HTR-8/SVneo (cell line): ENCODE measurements at places on chromosomes 7 and 10.
A peak's percentile ranks its signal among the peaks of the same experiment; 100 is the strongest.

GRCh38 chr10:113130014-113130641 lies 180.1 kb downstream of the TCF7L2 start:
- no peak for DNase-seq

DNA sequence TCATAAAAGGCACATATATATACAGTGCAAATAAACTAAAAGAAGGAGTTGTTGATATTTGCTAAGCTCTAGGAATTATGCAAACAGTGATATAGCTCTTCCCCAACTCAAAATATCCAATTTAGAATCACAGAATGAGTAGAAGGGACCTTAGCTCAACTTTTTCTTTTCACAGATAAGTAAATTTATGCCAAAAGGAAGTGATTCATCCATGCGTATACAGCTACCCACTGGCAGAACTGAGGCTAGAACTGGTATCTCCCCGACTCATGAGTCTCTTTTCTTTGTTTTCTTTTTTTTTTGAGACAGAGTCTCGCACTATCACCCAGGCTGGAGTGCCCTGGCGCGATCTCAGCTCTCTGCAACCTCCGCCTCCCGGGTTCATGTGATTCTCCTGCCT lies 54.2 kb upstream of the SVIL start:
- peak; percentile 47 for DNase-seq

GRCh38 chr10:122075171-122075570 lies 86.2 kb downstream of the TACC2 start:
- no peak for DNase-seq

GRCh38 chr10:44240584-44241205 lies 144.2 kb downstream of the CXCL12 start:
- no peak for DNase-seq

- DNase-seq = no peak
Observed at GRCh38 chr7:149616898-149617297, 119.3 kb upstream of the ZNF746 start.

DNA sequence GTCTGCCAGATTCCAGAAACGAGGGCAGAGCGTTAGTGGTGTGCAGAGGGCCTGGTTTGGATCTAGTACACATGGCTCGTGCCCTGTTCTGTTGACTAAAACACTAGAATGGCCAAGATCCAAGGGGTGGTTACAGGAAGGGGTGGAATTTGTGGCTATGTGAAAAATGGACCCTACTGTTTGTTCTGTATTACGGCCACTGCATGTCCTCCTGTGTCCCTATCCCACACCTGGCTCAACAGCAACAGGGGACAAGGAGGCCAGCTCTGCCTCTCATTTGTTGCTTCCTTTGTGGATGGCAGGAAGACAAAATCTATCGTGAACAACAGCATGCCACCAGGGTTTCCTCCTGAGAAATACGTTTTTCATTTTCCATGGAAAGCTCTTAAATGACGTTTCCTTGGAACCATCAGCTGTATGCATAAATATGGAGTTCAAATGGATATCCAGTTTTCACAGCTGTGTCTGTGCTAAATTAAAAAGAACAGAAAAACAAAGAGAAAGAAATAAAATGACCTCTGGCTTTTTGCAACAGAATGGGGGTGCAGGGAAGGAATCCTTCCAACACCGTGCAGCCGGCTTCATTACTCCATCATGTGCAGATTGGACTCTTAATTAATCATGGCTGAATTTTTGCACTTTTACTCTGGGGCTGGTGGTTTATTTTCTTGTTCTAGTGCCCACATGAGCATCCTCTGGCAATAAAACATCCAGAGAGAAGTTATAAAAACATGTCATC lies 318.9 kb downstream of the CXCL12 start:
- DNase-seq = no peak

DNA sequence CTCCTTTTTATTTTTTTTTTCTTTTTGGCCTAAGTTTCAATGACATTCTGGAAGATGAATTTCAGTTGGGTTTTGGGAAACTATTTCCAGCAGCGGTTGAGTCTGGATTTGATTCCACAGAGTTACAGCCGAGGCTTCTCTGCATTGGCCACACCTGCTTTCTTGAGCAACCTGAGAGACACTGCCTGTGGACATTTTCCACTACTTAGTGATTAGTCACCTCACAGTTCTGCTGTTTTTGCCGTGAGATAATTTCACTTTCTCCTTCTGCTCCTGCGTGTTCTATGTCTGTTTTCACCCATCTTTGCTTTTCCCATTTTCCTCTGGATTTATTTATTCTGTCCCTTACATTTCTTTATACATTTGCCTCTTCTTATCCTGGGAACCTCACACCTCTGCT lies 243.0 kb downstream of the BICC1 start:
- DNase-seq = no peak

- DNase-seq = no peak
Observed at GRCh38 chr10:128147064-128147463, 20.8 kb upstream of the MKI67 start.

DNA sequence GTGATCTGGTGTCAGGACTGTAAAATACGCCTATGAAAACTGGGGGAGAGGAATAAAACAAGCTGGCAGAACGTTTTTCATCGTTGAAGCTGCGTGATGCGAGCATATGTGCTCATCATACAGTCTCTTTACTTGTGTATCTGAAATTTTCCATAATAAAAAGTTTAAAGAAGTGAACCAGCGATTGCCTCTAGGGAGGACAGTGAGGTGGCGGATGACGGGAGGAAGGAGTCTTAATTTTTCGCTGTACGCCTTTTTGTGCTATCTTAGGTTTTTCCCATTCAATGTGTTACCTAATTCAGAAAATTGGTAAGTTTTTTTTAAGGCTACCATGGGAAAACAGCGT lies 891 bp upstream of the WAPL start:
- no peak for DNase-seq

- no peak for DNase-seq
Observed at GRCh38 chr10:133309720-133310398, 1.1 kb downstream of the ZNF511 start.

- no peak for DNase-seq
Observed at GRCh38 chr7:131581241-131582051, 25.0 kb upstream of the PODXL start.

DNA sequence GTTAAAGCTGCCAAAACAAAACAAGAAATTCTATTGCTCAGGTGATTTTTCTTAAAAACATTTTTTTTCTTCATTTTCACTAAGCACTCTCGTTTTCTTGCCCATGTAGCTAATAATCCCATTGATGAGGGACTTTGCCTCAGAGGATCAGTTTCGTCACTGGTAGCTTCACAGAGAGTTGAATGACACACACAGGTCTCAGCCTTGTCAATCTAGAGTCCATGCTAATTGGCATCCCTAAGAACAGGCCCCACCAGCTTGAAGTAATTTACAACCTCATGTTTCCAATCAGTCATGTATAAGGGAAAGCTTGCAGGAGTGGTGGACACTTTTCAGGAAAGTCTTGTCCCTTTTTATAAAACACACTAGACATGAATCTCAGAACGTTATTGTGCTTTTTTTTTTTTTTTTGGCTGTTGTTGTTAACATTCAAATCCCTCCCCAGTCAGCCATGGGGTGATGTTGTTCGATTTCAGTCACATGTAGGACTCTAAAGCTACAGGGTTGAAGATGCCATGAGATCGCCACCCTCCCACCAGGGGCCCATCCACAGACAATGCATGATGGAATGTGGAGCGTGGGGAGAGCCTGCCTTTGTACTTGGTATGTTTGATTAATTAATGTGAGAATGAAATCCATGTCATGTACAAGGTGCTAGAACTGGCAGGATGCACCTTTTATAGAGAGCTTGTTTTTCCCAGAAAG lies 232.4 kb upstream of the FZD8 start:
- DNase-seq = no peak

GRCh38 chr10:44986670-44987069 lies 8.1 kb upstream of the DEPP1 start:
- no peak for DNase-seq

DNA sequence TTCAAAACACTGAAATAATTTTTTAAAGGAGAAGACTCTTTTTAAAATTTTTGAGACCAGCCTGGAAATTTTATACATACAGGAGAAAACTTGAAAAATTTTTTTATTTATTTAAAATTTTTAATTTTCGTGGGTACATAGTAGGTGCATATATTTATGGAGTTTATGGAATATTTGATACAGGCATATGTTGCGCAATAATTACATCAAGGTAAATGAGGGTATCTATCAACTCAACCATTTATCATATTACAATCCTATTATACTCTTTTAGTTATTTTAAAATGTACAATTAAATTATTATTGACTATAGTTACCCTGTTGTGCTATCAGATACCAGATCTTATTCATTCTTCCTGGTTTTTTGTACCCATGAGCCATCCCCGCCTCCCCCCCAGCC lies 75.1 kb downstream of the AHCYL2 start:
- no peak for DNase-seq

GRCh38 chr10:80408242-80409101 lies at the start of gene PRXL2A:
Gene PRXL2A (plus strand): TSS chr10:80408551. CDS start chr10:80420468, 11,917 bp downstream.
- peak; percentile 85 for DNase-seq

GRCh38 chr10:116669832-116670644 lies 49.3 kb downstream of the PNLIPRP2 start:
- DNase-seq = no peak

DNA sequence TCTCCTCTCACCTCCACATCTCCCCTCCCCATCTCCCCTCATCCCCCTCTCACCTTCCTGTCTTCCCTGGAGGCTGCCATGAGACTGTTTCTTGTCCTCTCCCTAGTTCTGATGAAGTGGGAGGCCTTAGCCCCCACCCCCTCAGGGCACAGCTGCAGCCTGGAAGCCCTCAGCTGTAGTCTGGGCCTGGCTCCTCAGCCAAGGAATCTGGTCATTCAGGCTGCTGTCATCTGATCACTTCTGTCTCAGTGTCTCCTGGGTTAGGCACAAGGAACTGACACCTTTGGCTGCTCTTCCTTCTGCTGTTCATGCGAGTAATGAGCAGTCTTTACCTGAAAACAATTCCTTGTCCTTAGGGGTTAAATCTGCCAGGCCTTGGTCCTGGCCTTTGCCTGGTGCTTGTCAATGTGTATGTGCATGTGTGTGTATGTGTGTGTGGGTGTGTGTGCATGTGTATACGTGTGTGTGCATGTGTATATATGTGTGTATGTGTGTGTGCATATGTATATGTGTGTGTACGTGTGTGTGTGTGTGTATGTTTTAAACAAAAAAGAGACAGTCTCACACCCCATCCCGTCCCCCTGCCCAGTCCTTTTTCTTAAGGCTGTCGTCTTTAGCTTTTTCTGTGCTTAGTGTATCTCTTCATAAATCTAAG lies 153.5 kb upstream of the TMEM72 start:
- no peak for DNase-seq

DNA sequence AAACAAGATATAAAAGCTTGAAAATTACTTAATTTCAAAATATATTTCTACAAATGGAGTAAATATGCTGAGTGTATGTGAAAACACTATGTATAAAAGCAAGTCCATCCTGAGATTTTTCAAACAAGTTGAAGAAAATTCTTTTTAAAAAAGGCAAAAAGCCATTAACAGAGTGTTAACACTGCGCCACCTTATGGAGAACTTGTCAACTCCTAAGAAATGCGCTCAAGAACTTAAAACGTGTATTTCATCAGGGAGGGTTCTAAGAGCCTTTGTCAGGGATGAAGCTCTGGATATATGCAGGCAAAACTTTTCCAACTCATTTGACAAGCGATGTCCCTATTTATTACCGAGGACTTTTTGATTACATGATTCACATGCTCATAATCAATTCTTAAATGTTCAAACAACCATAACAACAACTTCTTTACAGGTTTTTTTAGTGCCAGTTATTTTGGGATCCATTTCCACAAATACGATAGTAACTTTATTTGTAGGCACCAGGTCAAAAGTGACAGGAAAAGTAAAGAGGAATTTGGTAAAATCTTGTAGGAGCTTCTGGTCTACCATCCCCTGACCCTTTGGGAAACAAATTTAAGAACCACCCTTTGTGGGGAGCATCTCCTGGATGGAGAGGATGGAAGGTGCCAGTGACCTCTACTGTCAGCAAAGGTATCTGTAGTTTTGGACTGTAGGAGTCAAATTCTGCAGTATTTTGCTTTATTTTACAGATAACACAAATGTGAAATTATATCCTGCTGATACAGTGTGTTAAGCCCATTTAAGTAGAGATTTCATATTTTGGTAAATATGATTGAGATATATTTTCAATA lies 23.2 kb downstream of the CALCR start:
- no peak for DNase-seq
